ENCODE measurements at places on chromosomes 2 and 18.

DNA sequence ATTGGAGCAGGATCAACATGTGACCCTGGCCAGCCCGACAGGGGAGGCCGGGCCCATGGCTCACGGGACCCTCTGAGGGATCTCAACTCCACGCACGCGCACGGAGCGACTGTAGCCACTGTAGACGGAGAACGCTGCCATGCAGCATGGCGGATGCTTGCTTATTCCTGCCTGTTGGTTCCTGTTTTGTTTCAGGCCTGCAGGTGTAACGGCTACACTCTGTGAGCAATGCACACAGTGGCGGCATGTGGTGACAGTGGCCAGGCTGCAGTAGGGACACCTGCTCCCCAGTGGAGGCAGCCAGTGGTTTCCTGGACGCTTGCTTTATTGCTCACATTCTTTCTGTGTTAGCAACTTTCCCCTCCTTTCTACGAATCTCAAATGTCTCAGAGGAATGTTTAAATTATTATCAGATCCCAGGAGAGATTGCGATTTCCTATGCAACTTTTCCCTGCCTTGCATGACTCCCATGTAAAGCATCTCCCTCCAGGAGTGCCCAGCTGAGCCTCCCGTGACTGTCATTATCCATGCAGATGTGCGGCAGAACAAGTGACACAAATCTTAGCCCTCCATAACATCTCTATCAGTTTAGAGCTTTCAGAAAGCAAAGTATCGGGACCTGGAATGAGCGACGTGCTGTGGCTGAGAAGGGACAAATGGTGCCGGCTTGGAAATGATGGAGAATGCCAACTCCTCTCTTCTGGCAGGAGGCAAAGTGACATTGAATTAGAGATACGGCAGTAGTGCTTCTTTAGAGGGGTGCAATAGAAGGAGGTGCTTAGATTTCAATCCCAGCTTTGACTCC, 209.7 kb downstream of the ASB1 start:
- DNase-seq: no peak

DNA sequence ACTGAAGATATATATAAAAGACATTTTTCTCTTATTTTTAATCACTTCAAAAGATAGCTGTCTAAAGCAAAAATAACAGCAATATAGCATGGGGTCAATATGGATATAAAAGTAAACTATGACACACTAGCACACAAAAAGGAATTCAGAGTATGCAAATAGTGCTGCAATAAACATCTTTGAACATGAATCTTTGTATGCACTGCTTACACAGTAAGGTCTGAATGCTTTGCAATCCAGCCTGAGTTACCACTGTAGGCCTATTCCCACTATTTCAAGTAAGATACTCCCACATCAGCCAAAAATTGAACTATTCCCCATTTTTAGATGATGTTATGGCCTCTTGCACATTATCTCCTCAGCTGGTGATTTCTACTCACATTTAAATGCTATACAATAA, 27.4 kb upstream of the ERCC3 start:
- no peak for DNase-seq

DNA sequence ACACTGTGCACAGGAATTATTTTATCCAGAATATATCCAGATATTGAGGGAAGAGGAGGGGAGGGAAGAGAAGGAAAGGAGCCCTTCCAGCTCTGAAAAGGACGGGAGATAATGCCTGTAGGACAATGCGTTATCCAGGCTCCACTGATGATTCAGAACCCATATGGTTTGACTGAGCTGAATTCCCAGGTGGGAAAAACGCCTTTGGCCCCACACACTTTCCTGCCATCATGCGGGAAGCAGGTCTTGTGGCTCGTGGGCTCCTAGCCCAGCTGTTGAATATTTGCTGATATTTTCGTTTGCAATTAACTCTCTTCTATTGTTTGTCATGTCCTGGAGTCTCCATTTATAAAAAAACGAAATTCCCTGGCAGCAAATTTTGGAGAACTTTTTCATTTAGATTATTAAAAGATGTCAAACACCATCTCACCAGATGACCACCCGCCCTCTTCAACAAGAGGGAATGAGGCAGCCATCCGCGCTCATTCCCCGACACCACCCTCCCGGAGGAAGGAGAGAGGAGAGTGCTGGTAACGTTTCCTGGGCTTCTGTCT, 8.9 kb downstream of the COL6A3 start:
- DNase-seq: no peak

GRCh38 chr2:55985406-55985805, 61.8 kb upstream of the EFEMP1 start:
- no peak for DNase-seq

- no peak for DNase-seq
Measured at GRCh38 chr2:214203214-214203613, 207.6 kb upstream of the VWC2L start.

GRCh38 chr2:239017491-239018098, 169.7 kb downstream of the TWIST2 start:
- no peak for DNase-seq

DNA sequence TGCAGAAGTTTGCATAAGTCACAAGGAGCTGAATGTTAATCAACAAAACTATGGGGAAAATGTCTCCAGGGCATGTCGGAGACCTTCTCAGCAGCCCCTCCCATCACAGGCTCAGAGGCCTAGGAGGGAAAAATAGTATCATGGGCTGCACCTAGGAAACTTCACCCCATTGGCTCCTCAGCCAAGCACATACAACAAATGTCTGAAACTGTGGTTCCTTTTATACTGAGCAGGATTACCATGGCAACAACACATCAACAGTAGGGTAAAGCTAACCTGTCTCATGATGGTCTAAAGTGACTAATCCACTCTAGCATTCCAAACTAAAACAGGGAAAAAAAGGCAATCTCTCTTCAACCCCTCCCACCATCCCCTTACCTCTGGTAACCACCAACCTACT, 3.2 kb upstream of the NEMP2 start:
- no peak for DNase-seq

DNA sequence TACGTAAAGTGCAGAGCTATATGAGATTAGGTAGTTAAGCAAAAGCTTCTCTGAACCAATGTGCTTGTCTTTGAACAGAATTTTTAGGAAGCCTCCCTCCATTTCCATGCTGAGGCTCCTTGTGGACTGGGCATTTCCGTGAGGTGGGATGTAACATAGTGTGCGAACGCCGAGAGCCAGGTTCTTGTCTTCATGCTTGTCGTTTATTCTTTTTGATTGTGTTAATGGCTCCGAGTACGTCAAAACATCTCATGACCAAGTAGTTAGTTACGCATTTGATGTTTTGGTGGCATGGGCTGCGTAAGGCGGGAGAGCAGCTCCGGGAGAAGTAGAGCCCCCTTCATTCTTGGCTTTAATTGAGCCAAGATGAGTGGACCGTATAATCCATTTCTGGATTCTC, 32.9 kb downstream of the DGKD start:
- no peak for DNase-seq

GRCh38 chr2:143475041-143475776, 346.0 kb downstream of the ARHGAP15 start:
- no peak for DNase-seq

- DNase-seq: no peak
Measured at GRCh38 chr2:61670591-61671501, 132.7 kb upstream of the XPO1 start.

- DNase-seq: no peak
Measured at GRCh38 chr2:109535217-109535946, 78.4 kb downstream of the SEPTIN10 start.

DNA sequence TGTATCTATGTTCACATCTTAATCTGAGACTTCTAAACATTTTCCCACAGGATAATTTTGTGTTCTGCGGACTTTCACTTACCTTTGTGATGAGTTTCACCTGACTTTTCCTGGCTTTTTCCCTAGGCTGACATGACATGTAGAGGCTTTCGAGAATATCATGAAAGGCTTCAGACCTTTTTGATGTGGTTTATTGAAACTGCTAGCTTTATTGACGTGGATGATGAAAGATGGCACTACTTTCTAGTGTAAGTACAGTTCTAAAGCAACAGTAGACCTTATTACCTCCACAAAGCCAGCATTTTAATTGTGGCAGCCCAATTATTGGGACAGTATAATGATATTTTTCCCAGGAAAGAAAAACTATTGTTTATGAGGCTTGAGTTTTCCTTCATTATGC, 34.1 kb upstream of the METAP1D start:
- DNase-seq: no peak

- DNase-seq: no peak
Measured at GRCh38 chr18:59035591-59035990, 104.1 kb upstream of the SEC11C start.

GRCh38 chr18:52216666-52217065, 123.3 kb upstream of the DCC start:
- DNase-seq: no peak

DNA sequence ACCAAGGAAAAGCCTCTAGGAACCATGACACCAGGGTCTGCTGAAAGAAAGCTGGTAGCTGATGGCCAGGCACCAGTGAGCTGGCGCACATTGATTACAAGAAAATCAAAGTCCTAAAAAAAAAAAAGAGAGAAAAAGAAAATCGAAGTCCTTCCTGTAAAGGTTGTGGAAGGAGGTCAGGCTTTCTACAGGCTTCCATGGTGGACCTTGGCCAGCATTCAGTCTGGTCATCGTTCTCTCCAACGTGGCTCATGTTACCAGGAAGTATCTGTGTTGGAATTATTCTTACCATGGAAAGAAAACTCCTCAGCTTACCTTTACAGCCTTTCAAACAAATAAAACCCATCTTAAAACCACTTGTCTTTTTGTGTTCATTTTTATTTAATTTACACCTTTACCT, 65.6 kb downstream of the CYB5A start:
- no peak for DNase-seq

DNA sequence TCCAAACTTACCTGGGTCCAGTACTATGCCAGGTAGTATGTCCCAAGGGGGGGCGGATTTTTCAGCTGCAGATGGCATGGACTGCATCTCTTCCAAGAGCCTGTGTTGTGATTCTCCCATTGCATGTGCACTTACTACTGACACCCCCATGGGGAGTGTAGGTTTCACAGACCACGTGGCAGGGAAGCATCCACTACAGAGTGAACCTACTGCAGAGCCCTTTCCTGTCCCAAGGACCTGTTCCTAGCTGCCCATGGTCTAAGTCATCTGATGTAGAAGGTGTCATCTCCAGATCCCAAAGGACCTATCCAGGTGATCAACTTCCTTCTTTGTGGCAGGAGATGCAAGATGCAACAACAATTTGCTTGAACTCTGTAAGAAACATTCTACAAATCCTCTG, 9.9 kb upstream of the SULT1C3 start:
- no peak for DNase-seq

DNA sequence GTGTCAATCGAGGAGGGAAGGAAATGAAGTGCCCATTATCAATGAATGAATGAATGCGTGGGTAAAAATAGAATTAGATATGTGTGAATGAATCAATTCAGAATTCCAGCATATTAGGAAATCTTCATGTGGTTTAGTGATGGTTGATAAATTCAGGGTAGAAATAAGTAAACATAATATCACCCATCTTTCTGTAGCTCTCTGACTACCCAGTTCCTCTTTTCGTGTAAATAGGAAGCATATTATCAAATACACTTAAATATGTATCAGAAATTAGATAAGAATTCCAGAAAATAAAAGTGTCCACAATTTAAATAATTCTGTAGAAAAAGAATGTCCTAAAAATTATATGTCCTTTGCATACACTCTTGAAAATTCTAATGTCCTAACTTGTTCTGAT, 552.9 kb upstream of the LRATD1 start:
- DNase-seq: no peak

- DNase-seq: no peak
Measured at GRCh38 chr2:46098621-46099062, 198.6 kb upstream of the EPAS1 start.

GRCh38 chr18:49277395-49278036, 182.9 kb downstream of the DYM start:
- DNase-seq: no peak

DNA sequence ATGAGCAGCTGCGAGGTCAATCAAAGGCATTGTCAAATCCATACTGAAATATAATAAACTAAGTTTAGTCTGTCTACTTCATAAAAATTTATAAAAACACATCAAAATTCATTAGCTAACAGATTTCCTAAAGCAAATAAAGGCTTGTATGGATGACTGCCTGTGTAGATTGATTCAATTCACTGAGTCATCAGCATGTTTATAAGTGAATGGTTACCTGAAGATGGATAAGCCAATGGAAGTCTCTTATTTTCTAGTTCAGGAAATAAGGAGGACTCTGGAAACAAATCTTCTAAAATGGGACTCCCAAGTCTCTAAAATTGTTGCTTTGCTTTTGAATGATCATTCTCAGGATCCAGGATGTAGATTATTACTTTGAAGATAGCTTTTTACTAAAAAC, 57.0 kb upstream of the HNRNPA3 start:
- DNase-seq: no peak

- no peak for DNase-seq
Measured at GRCh38 chr2:40395169-40396073, 56.5 kb downstream of the SLC8A1 start.

GRCh38 chr2:106530866-106531265, 43.7 kb downstream of the CD8B2 start:
- no peak for DNase-seq

GRCh38 chr2:231531883-231532755, 1.9 kb upstream of the NMUR1 start:
- no peak for DNase-seq

GRCh38 chr2:200367155-200367554, 60.7 kb downstream of the SPATS2L start:
- no peak for DNase-seq

GRCh38 chr2:11562476-11562875, 28.6 kb downstream of the GREB1 start:
- DNase-seq: no peak

GRCh38 chr2:231930593-231931281, 4.5 kb upstream of the NPPC start:
- no peak for DNase-seq

DNA sequence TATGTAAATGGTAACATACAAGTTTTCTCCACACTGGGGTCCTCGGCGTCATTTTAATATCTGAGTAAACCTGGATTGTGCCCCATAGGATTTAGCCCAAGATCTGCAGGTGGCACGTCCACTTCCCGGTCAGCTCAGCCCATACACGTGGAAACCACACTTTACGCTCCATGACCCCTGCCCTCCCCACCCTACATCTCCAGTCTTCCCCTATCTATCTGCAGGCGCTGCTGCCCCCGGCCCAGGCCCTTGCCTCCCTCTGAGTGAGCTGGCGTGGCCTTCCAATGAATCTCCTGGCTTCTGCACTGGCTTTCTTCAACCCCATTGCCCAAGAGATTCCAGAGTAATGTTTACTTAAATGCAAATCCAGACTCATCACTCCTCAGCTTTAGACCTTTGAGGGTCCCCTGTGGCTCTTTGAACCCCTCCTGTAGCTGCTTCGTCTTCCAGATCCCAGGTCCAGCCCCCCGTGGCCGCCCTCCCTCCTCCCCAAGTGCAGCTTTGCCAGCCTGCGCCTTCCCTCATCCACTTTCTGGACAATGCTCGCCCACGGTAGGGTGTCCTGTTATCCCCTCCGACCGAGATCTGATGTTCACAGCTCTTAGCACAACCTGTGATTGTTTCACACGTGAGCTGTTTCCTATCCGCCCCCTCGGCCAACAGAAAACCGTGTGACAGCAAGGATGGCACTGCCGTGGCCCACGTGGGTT, 421.4 kb upstream of the SALL3 start:
- no peak for DNase-seq
